NCI-H2171 (cell line): ENCODE measurements at places on chromosomes 7 and 10.

DNA sequence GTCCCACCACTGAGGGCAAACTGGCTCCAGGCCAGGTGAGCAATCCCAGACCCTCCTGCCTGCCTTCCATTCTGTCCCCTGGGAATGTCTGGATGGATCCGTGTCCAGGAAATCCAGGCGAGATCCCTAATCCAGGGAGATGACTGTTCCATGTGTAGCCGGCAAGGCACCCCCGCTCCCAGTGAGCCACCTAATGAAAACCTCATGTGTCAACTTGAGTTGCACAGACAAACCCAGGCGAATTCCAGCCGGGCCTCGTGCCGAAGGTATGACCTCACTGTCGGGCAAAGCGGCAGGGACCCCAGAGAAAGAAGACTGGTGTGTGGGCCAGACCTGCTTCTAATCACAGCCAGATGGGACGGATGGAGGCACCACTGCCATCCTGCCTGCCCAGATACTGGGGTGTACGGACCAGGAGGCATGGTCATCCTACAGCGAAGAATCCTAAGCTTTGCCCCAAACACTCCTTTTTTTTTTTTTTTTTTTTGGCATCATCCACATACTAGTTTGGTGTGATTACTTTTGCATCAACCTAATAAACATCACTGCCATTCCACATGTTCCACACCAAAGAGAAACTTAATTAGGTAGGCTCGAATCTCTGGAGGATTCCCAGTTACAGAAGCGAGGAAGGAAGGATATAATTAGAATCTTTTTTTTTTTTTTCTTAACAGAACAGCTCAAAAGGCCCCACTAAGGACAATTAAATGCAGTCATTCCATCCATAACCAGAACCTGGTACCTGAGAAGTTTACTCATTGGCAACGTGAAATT is 313.1 kb downstream of the CALN1 start:
- DNase-seq = peak; percentile 62

- DNase-seq = no peak
Measured at GRCh38 chr10:38047666-38048065, 37.2 kb downstream of the ZNF33A start.

DNA sequence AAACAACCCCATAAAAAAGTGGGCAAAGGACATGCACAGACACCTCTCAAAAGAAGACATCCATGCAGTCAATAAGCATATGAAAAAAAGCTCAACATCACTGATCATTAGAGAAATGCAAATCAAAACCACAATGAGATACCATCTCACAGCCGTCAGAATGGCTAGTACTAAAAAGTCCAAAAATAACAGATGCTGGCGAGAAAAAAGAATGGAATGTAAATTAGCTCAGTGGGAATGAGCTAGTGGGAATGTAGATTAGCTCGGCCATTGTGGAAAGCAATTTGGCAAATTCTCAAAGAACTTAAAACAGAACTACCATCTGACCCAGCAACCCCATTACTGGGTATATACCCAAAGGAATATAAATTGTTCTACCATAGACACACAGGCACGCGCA is 287.0 kb downstream of the WDR37 start:
- no peak for DNase-seq

DNA sequence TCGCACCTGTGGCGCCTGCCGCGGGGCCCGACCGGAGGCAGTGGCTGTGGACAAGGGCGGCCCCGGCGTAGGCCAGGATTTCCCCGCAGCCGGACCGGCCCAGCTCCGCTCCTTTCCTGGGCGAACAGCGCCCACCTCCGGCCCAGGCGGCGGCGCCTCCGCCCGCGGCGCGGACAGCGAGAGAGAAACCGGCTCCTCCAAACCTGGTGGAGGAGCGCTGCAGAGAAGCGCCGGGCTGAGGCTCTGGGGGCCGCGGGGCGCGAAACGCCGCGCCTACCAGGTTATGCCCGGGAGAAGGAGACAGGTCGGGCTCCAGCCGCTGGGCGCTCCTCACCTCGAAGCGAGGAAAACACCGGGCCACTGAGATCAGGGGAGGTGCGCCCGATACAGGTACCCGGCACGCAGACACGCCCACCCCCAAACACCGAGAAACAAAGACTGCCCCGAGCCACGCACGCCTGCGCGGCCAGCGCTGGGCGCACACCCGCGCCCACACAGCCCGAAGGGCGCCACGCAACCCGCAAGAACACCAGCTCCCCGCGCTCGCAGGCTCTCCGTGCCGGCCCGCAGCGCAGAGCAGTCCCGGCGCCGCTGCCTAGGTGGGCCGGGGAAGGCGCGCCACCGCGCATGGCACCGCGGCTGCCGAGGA is 3.3 kb downstream of the GRID1 start:
- DNase-seq = no peak

DNA sequence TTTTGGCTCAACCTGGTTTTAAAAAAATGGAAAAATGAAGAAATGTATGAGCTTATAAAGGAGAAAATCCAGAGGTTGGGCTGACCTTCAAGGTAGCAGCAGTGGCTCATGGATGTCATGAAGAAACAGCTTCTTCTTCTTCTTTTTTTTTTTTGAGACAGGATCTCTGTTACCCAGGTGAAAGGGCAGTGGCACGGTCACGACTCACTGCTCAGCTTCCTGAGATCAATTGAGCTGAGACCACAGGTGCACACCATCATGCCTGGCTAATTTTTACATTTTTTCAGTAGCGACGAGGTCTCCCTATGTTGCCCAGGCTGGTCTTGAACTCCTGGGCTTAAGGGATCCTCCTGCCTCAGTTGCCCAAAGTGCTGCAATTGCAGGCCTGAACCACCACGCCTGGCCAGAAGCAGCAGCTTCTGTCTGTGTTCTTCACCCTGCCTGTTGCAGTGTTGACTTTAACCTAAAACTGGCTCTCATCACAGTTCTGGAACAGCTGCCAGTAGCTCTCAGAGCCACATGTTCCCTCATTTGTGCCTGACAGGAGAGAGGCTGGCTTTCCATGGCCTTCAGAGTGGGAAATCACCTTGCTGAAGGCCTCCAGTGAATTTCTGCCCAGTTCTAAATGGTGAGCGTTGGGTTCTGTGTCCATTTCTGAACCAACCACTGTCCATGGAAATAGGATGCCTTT is 117.7 kb downstream of the PFKFB3 start:
- no peak for DNase-seq

GRCh38 chr10:78715435-78715834 is 353.3 kb upstream of the ZMIZ1 start:
- DNase-seq = no peak

DNA sequence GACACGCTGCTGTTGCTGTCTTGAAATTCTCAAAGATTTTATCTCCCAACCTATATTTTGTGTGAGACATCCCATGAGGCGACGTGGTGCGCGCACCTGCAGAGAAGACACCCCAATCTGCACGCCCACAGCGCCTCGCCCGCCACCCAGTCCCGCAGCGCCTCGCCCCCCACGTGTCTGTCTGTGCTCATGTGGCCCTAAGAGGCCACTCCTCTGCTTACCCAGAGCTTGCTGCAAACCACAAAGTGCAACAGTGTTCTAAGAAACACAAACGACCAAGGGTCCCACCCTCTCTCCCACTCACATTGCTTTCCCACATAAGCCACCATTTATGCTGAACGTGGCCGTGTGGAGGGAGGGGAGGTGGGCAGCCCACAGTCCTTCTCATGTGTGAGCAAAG is 287.2 kb downstream of the PTPRN2 start:
- no peak for DNase-seq

DNA sequence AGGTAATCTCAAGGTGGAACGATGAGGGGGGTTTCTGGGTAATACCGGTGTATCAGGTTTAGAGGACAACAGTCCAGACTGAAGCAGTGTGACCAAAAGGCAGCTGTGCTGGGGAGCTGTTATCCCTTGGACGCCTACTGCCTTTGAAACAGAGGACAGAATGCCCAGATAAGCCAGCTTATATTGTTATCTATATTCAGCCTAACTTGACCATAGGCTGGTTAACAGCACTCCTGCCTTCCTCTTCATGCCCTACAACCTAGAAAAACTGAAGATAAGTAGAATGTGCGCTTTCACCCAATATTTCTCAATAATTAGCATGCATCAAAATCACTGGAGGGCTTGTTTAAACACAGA is 44.9 kb downstream of the IL6 start:
- no peak for DNase-seq

DNA sequence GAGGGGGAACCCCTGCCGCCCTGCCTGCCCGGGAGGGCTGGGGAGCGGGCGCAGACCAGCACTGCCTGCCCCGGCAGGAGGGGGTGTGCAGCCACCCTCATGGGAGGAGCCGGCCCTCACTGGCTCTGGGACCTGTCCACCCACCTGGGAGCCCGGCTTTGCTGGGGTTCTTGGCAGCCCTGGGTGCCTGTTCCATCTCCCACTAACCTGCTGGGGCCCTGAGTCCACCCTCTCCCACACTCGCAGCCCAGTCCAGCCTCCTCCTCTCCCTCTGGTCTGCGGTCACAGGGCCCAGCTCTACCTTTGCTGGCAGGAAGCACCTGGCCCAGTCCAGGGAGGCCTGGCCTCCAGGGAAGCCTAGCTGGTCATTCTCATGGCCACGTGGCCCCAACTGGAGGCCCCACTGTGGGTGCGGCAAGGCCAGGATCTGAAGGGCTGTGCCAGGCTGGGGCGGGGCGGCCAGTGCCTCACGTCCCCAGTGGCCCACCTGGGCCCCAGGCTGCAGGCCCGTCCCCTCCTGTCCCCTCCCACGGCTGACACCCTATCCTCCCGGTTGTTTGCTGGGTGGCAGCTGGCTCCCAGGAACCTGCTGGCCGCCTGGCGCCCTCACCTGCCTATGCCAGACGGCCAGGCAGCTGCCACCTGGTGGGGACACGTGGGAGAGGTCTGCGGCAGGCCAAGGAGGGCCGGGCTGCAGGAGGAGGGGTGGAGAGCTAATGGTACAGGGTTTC is at the start of gene TMEM184A:
TSS of gene TMEM184A (minus strand) at position 393 of the 731 bp plus-strand sequence. CDS start 721 bp downstream, outside the sequence.
- DNase-seq = peak; percentile 94

- no peak for DNase-seq
Measured at GRCh38 chr10:112526139-112526538, 79.1 kb downstream of the VTI1A start.

- no peak for DNase-seq
Measured at GRCh38 chr7:151728746-151729145, 148.2 kb downstream of the PRKAG2 start.

GRCh38 chr10:131885391-131886165 is 15.2 kb upstream of the PPP2R2D start:
- no peak for DNase-seq

DNA sequence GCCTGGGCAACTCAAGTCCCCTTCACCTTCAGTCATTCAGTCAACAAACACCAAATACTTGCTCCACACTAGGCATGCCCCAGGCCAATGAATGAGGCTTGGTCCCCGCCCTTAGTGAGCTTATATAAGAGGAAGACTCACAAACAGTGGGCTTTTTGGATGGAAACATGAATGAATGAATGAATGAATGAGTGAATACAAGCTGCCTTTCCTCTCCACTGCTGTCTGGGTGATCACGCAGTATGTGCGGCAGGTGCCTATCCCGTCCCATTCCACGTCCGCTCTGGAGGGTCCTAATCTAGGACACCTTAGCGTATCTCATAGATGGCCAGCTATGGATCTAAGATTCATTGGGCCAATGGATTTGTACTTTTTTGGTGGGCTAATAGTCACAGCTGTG is 19.8 kb upstream of the GTF2I start:
- DNase-seq = no peak

DNA sequence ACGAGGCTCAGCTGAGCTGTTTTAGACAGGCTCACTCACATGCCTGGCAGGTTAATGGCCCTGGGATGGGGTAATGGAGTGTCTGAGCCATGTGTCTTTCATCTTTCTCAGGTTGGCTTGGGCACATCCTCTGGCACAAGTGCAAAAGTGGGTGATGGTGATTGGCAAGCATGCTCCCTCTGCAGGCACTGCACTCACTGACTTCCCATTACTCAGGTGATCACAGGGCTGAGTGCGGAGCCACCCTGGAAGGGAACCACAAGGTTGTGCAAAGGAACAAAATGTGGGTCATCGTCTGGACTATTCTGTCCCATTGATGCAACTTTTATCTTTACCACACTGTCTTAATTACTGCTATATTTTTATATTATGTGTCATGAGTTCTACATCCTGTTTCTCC is 244.1 kb upstream of the AKR1E2 start:
- no peak for DNase-seq

GRCh38 chr7:84675633-84676034 is 481.0 kb upstream of the SEMA3A start:
- no peak for DNase-seq

DNA sequence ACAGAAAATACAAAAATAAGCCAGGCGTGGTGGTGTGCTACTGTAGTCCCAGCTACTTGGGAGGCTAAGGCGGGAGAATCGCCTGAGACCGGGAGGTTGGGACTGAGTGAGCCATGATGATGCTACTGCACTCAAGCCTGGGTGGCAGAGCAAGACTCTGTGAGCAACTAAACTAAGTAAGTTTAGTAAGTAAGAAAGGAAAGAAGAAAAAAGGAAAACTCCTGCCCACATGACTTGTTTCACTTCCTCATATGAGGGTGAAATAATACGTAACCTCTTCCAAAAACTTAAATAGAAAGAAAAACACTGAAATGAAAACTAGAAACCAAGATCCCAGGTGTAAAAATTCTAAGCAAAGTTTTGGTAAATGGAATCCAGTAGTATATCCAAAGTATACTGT is 79.6 kb downstream of the LARP4B start:
- no peak for DNase-seq

GRCh38 chr10:23047201-23048050 is 48.0 kb upstream of the MSRB2 start:
- DNase-seq = no peak

GRCh38 chr7:90629297-90629918 is 33.3 kb downstream of the CDK14 start:
- no peak for DNase-seq

GRCh38 chr7:129258649-129259389 is 34.0 kb downstream of the AHCYL2 start:
- DNase-seq = no peak

- no peak for DNase-seq
Measured at GRCh38 chr7:81462672-81463071, 307.2 kb downstream of the HGF start.

GRCh38 chr7:77157446-77157845 is 35.0 kb downstream of the CCDC146 start:
- no peak for DNase-seq

DNA sequence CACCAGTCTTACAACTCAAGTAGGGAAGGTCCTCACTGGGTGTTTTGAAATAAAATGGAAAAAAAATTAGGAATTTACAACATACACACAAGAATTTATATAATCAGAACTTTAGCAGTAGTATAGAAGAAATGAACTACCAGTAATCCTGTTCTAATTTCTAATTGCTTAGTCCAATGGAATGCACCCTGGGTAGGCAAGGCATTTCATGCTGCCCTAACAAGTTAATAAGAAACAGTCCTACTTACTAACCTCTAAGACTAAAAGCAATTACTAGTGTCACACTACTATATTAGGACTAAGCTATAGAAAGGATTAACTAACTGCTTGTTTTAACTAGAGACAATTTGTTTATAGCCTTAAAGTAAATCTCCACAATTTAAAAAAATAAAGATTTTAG is 158.1 kb downstream of the BTAF1 start:
- DNase-seq = no peak
